ENCODE measurements at places on chromosomes 4 and X.

DNA sequence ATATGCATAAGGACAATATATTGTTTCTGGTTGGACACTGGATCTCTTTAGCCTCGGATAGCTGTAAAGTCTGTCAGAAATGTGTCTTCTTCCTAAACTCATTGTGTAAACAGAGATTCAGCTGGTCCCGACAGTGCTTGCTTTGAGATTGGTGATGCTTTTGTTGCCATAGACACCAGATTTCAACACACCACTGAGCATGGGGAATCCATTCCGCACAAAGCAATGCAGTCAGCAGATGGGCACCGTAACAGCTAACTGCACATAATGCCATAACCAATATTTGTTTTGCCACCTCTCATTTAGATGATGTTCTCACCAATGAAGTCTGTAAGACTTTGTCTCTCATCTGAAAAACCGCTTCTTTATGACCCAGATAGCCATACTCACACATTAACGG, 33.3 kb upstream of the FAM47C start:
- no peak for DNase-seq

DNA sequence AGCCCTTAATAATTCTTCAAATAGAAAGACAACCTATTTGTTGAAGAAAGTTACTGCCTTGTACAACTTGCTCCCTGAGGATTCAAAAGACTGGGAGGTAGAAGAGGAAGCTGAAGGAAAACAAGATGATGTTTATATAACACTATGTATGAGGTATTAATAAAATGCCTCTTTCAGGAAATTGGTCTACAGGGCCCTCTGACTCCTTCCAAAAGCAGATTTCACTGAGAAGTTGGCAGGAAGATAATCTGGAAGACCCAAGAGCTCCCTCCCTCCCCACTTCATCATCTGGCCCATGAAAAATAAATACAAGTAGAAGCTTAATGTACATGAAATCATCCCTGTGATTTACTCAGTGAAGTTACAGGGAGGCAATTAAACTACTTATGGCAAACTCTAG, 107.5 kb upstream of the MAGEC2 start:
- no peak for DNase-seq

GRCh38 chr4:25002681-25003080, 28.1 kb downstream of the LGI2 start:
- no peak for DNase-seq

DNA sequence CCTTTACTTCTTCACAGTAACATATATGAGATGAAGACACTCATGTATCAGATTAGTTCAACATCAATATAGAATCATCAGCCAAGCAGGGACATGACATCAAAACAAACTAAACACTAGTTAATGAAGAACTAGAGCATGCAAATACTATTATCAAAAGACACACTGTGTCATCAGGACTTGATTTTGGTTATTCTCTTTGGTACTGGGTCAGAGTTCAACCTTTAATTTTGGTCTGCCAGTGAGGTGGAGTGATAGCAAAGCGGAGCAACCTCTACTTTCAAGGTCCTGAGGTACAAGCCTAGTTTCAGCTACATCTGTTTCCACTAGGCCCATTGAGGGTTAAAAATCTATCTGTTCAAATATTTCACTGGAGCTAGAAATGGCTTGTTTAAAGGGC, 70.5 kb downstream of the TEX13A start:
- no peak for DNase-seq

- no peak for DNase-seq
Measured at GRCh38 chr4:127781300-127782024, 660 bp upstream of the HSPA4L start.

- no peak for DNase-seq
Measured at GRCh38 chrX:124256216-124256615, 76.2 kb upstream of the TEX13D start.

- no peak for DNase-seq
Measured at GRCh38 chr4:80036949-80037685, 35.9 kb downstream of the ANTXR2 start.

DNA sequence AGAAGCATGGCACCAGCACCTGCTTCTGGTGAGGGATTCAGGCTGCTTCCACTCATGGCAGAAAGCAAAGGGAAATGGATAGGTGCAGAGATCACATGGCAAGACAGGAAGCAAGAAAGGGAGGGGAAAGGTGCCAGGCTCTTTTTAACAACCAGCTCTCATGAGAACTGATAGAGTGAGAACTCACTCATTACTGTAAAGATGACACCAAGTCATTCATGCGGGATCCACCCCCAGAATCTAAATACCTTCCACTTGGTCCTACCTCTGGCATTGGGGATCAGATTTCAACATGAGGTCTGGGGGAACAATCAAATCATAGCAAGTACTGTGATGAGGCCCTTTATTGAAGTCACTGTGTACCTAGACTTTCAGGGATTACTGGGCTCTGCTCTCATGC, 72.0 kb upstream of the PRDM5 start:
- no peak for DNase-seq

DNA sequence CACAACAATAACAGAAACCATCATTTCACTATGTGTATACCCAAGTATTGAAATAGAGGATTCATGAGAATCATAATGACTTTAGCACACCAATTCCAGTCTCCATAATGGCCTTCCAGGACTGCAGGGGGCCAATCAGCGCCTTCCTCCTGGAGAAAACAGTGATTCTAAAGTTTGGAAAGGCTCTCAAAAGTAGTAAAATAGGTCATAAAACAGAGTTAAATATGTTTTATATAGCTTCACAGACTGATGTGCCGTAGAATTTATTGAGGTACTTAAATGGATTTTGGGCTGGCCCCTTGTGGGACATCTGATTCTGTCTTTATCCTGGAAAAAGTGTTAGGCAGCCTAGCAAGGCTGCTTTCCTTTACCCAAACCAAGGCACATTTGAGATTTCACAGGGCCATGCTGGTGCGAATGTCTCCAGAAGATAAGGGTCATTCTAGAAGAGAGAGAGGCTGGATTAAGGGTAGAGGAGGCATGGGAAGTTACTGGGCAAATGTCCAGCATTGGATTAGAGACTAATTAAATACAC, 543.9 kb downstream of the GALNTL6 start:
- no peak for DNase-seq

DNA sequence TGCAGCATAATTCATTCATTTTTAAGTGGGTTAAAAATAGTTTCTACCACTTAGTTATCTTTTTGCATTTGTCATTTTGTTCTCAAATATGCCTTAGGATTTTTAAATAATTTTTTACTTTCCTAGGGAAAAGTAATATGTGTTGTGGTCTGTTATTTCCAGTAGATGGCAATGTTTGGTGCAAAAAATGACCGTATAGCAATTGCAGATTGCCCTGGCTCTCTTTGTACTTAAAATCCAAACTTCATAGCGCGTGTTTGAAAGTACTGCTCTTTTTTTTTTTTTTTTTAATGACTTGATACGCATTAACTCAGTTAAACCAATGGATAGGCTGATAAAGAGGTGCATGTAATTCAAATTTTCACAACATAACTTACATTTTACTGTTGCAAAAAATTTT, 74.4 kb upstream of the RBMX start:
- DNase-seq: no peak

- DNase-seq: no peak
Measured at GRCh38 chr4:84937381-84937977, 29.0 kb downstream of the WDFY3 start.

- no peak for DNase-seq
Measured at GRCh38 chrX:148609515-148610327, 109.3 kb downstream of the AFF2 start.

DNA sequence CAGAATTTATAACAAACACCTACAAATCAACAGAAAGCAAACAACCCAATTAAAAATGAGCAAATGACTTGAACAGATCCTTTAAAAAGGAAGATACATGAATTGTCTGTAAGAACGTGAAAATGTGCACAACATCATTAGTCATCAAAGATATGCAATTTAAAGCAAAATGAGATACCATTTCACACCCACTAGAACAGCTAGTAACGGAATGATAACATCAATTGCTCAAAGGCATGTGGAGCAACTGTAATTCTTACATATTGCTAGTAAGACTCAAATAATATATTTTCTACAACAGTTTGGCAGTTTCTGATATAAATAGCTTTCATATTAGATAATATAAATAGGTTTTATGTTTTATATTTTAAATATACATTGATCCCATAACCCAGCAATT, 82.5 kb downstream of the LCORL start:
- DNase-seq: no peak

- DNase-seq: no peak
Measured at GRCh38 chr4:153021276-153021675, 85.2 kb downstream of the FHDC1 start.

GRCh38 chrX:13700380-13700779, 11.5 kb downstream of the RAB9A start:
- DNase-seq: no peak

DNA sequence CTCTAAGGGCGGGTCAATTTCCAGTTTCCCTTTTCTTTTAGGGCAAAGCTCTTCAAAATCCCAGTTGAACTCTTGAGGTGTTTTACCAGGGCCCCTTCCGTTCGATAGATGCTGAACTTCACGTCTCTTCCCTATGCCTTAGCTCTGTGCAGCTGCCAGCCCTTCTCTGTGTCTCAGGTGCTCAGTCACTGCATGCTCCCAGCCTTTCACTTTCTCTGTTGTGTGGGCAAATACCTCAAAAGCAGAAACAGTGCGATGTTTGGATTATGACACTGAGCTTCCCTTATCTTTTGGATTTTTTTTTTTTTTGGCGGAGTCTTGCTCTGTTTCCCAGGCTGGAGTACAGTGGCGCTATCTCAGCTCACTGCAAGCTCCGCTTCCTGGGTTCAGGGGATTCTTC, 108.5 kb downstream of the CLDN22 start:
- DNase-seq: no peak

DNA sequence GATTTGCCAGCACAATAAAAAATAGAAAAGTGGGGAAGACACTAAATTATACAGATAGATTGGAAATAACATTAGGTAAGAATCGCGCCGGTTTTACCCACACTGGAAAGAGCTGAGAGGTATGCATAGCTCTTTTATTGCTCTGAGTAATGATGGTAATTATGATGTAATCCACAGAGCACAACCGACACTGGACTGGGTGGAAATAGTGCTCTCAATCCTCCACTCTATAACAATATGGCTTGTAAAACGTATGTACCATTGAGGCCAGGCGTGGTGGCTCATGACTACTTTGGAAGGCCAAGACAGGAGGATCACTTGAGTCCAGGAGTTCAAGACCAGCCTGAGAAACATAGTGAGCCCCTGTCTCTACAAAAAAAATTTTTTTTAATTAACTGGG, 104.3 kb upstream of the RAPGEF2 start:
- no peak for DNase-seq

- no peak for DNase-seq
Measured at GRCh38 chr4:126776361-126776760, 856.4 kb upstream of the INTU start.

- DNase-seq: no peak
Measured at GRCh38 chr4:174549721-174550120, 27.4 kb upstream of the HPGD start.

- no peak for DNase-seq
Measured at GRCh38 chrX:80576806-80577533, 156.7 kb downstream of the TENT5D start.

GRCh38 chrX:96841325-96841724, 42.4 kb upstream of the RPA4 start:
- no peak for DNase-seq

Measured in SIG-M5 (cell line).